Amniotic stem cell (primary cell): ENCODE measurements at places on chromosomes 2 and 18.

DNA sequence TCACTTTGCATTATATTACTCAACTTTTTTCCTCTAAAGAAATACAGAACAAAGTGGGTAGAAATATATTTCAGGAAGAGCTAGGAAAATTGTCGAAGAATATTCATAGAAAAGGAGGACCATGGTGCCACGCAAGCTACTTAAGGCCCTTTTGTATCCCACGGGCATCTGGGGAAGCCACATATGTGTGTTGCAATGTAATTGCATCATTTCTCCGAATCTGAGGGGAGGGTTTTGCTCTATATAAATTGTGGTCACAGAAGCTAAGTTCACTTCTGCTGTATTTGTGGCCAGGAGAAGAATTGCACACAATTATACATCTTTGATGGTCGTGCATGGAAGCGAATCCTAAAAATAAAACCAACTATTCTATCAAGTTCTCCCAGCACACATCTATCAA, 360.3 kb downstream of the IRS1 start:
- no peak for DNase-seq

DNA sequence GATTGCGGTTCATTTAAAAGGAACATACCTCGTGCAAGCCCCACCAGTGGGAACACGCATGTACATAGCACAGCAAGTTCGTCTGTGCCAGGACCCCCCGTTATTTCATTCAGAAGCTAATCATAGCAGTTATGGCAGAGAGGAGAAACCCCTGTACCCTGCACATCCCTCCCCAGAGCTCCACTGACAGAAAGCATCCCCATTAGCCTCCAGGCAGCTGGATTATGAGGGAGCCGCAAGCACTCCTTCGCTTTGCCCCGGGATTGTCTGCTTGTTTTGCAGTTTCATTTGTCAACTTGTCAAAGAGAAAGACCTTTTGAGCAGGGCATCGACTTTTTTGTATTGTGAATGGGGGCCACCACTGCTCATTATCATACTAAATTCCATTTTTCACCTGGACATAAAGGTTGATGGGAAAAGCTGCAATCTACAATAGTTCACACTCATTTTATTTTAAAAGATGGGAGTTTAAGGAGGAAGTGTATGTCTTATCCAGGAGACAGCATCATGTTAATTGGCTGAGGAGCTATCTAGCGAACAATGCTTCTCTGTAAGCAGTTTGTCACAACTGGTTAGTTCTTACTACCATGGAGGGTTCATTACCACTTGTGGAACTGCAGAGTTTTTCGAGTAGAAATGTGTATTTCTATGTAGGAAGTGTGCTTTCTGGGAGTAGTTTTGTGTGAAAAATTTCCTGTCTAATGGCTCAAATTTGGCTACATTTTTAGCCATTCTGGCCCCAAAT, 255.3 kb downstream of the THSD7B start:
- DNase-seq, result no peak

- no peak for DNase-seq
Measured at GRCh38 chr18:11177382-11177781, 28.0 kb upstream of the PIEZO2 start.

- DNase-seq, result no peak
Measured at GRCh38 chr2:24211408-24211807, 36.6 kb downstream of the FAM228A start.

DNA sequence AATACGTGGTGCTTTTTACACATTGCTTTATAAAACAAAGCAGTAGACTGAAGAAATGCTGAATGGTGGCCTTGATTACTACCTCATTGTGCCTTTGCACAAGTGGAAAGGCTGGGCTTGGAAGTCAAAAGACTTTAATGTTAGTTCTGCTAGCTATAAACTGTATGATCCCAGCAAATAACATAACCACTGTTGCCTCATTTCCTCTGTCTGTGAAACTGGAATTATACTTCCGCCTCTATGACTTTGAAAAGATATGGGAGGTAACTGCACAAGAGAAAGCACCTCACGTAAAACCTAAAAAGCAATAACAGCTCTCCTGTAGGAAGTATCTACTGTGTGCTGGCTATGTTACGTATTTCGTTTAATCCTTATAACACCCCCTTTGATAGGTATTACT, 43.4 kb upstream of the DSC1 start:
- no peak for DNase-seq

GRCh38 chr2:20018601-20019152, 6.2 kb upstream of the MATN3 start:
- no peak for DNase-seq

DNA sequence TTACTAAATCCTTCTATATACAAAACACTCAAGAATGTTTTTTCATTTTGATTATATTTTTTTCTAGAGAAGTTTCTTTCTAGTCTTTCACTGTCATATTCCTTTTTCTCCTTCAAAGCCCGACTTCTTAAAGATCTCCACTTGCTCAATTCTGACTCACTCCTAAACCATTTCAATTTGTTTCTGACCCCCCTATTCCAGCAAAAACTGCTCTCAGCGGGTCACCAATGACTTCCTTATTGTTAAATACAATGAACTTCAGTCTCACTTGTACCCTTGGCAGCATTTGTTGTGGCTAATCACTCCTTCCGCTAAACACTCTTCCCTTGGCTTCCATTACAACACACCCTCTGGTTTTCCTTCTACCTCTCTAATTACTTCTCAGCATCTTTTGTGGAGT, 111.1 kb upstream of the RBBP8 start:
- DNase-seq, result no peak

DNA sequence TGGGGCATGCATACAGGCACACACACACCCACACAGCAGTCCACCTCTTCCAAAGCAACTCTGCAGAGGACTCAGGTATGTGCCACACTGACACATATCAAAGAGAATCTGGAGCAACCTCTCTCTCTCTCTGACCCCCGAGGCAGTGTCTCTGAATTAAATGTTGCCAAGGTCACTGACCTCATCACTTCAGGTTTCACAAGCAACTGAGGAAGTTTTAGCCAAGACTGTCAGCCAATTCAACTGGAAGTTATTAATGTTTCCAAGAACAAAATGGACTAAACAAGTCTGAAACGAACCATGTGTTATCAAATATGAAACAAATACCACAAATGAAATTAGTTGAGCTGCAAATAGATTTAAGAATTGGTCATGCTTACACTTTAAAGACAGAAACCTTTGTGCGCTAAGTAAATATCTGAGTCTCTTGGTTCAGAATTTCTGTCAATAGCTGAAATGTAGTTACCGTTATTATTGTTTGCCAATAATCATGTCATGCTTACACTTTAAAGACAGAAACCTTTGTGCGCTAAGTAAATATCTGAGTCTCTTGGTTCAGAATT, 86.1 kb downstream of the SLC25A12 start:
- no peak for DNase-seq

- DNase-seq, result no peak
Measured at GRCh38 chr2:218985021-218985324, at the start of gene FEV. Gene FEV, minus strand, starts transcription at chr2:218985184. Its CDS starts 109 bp downstream, at chr2:218985075.

- no peak for DNase-seq
Measured at GRCh38 chr2:155494744-155495143, 796.2 kb downstream of the KCNJ3 start.

DNA sequence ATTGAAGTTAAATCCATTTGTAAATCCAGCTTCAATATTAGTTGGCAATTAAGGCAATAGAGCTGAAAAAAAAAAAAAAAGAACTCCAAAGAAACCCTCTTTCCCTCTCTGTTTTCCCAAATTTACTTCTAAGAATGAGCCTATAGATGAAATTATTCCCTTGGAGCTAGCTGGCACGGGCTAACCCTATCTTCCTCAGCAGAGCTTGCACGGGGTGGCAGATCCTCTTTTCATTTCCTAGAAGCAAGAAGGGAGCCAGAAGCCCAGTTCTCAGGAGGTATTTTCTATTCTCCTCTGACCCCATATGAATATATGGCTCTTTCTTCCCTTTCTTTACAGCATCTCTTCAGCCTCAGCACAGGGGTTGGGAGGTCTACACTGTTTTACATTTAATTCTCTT, 426.0 kb downstream of the TGIF1 start:
- DNase-seq, result no peak

GRCh38 chr2:64586883-64587481, 62.9 kb downstream of the AFTPH start:
- DNase-seq, result peak; percentile 57
